DMS 273 treated with DMSO at 0.1 percent for 48 hours (cell line): ENCODE measurements at places on chromosomes 5 and 9.

DNA sequence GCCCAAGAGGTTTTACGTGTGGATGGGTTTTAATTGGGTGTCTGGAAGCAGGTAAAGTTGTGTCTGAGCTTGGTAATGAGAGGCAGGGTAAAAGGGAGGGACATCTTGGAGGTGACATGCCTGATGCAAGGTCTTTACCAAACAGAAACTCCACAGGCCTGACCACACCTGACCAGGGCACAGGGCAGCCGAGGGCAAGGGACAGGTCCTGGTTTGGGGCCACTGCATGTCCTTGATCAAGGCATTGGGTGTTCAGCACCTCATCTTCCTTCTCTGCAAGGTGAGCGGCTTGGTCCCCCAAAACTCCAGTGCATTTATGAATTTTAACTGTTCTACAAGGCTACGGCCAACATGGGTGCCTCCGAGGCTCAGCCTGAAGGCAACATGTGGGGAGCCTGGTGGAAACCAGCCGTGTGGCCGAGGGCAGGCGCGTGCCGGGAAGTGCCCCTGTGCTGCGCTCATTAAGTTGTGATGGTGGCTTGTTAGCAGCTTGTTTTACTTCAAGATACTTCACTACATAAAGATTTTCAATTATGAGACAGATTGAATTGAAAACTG, 30.7 kb upstream of the LPCAT1 start:
- no peak for DNase-seq

- DNase-seq = no peak
Observed at GRCh38 chr5:113050721-113051382, 74.3 kb downstream of the DCP2 start.

GRCh38 chr5:55363856-55364255, 56.1 kb downstream of the MTREX start:
- DNase-seq = no peak

DNA sequence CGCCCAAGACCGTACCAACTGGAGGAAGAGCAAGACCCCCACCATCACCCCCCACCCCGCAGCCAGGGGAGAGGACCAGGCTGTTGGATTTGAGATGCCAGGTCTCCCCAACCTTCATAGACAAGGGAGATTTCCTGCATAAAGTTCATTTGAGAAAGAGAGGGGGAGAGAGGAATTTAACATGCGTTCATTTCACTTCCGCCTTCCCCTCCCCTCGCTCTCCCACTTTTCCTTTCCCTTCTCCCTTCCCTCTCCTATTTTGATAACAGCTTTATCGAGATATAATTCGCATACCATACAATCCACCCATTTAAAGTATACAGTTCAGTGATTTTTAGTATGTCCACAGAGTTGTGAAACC, 4.2 kb upstream of the NKX2-5 start:
- no peak for DNase-seq

DNA sequence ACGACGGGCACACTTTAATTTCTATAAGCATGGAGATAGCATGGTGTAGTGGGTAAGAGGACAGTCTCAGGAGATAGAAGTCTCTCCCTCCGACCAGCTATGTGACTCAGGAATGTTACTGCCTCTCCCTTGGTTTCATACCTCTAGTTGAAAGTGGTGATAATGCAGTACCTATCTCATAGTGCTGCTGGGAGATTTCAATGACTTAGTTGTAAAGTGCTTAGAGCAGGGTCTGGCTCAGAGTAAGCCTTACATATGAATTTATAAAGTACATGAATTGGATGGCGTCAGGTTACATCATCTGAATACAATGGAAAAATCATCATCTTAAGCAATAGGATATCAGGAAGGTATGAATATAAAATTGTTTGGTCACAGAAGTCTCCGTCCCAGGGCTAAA, 952.8 kb upstream of the EDIL3 start:
- no peak for DNase-seq

- no peak for DNase-seq
Observed at GRCh38 chr5:151917904-151918303, 6.7 kb downstream of the GLRA1 start.

DNA sequence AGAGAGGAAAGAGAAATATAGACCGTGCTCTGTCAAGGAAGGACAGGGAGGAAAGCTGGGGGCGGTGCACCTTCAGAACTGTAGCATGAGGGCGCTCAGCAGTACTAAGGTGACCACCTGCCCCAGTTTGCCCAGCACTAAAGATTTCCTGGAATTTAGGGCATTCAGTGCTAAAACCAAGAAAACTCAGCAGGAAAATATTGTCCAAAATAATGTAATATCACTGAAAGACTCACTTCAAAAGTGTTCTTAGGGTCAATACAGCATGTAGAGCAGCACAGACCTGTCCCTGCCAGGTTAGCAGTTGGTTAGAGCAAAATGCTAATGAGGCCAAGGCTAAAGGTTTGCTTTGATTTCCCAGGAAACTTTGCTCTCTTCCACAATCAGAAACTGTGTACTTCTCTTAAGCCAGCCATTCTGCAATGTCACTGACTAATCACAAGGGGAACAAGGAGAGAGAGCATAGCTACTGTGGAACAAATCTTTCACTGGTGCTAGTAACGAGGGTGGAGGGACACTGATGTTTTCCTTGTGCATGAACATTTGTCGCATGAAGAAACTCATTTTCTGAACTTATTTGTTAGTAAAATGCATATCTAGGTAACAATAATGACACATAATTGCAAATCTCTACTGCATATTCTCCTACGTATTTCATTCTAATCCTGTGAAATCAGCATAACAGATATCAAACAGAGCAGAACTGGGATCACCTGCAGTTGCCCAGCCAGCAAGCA, 53.0 kb upstream of the GRAMD2B start:
- DNase-seq = no peak

DNA sequence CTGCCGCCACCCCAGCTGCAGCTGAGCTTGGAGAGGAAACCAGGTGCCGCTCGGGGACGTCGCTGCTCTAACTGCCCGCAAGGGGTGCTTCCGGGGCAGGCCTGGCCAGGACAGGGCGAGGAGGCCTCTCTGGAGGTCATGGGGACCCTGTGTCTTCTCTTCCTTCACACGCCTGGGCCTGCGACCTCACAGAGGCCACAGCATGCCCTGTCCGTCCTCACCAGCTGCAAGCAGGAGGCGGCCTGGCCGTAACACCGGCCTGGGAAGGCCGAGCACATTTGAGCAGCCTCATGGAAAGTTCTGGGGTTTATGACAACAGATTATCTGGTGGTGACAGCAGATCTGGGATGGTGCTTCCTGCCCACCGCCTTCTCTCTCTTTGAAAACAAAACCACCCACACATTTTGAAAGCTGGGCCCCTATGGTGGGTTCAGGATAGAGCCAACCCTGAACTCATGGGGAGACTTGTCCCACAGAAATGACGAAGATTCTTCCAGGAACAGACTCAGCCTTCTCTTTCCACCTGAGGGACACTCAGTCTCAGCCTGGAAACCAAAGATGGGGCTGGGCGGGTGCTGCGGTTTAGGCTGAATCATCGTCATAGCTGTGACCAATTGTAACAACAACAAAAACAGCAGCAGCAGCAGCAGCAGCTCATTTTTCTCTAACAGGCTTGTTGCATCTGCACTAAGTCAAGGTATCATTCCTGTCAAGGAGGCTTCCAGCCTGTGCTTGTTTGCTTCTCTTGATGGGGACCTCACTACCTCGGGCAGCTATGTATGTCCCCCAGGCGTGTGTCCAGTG, 99.6 kb upstream of the RAPGEF1 start:
- no peak for DNase-seq

DNA sequence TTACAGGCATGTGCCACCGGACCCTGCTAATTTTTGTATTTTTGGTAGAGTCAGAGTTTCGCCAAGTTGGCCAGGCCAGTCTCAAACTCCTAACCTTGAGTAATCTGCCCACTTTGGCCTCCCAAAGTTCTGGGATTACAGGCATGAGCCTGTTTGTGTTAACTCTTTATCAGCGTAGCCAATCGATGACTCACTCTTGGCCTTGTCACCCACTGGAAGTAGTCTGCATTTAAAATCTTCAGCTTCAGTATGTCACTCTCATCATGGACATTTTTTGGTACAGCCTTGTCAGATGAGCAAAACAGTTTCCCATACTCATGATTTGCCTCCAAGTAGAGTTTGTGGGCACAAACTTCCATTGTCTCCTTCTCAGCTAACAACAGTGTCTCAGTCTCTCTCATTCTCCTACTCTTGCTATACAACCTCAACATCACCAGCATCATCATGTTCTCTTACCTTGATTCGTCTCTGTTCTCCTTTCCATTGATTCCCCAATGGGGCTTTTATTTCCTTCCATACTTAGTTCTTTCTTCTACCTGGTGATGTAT, 22.5 kb downstream of the MUSK start:
- DNase-seq = no peak

DNA sequence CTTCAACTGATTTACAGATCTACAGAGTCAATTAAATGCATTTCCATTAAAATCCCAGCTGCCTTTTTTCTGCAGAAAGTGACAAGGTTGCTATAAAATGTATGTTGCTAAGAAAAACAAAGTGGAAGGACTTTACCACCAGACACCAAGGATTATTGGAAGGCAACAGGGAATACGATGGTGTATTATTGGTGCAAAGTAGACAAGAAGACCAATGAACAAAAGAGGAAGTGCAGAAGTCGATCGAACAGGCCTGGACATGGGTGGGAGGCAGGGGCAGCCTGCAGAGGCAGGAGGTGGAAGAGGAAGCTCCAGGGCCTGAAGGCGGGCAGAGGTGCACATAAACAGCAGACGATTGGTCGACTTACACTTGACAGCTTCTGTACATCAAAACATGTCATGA, 10.6 kb upstream of the SLC6A19 start:
- DNase-seq = no peak

DNA sequence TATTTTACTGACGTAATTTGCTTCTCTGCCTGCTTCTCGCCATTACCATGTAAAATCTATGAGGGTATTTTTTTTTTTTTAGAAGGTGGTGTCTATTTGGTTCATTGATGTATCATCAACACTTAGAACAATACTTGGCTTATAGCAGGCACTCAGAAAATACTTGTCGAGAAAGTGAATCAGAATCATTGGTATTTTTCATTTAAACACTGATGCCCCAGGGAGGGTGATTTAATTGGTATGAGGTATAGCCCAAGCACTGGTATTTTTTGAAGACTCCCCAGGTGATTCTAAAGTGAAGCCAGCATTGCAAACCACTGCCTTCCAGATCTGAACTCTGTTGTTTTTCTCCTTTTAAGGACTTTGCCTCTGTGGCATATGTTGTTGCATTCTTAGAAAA, 16.6 kb downstream of the PDZD2 start:
- no peak for DNase-seq

- DNase-seq = no peak
Observed at GRCh38 chr9:121286973-121287741, 19.2 kb downstream of the GSN start.

DNA sequence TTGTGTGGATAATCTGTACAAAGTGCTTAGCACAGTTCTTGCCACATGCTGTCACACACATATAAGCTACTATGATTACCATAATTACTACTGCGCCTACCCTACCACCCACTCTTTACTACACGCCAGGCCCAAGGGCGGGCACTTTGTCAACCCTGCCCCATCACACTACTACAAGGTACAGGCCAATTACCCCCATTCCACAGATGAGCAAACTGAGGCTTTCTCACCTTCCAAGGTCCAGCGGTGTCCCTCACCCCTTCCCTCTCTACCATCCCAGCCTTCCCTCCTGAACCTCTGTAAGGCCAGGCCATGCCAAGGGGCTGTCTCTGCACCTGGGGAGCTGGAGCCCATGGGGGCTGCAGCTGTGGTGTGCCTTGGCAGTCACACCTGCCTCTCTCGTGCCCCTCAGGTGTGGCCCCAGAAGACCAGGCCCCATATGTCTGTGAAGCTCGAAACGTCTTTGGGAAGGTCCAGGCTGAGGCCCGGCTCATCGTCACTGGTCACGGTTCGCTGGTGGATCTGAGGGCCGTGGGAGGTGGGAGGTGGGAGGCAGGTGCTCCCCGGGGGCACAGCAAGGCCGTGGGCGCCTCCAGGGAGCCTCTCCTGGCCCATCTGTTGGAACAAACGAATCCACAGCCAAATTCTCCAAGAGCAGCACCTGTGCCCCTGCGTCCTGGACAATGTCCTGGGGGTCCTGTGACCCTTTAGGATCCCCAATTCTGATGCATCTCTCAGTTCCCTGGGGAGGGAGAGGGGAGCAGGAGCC, 54.6 kb downstream of the HMCN2 start:
- no peak for DNase-seq

- no peak for DNase-seq
Observed at GRCh38 chr9:117715411-117715989, 11.3 kb downstream of the TLR4 start.
